ENCODE measurements at places on chromosomes 5 and 9.

GRCh38 chr9:84371737-84372136 lies 31.2 kb upstream of the SLC28A3 start:
- DNase-seq, result no peak

DNA sequence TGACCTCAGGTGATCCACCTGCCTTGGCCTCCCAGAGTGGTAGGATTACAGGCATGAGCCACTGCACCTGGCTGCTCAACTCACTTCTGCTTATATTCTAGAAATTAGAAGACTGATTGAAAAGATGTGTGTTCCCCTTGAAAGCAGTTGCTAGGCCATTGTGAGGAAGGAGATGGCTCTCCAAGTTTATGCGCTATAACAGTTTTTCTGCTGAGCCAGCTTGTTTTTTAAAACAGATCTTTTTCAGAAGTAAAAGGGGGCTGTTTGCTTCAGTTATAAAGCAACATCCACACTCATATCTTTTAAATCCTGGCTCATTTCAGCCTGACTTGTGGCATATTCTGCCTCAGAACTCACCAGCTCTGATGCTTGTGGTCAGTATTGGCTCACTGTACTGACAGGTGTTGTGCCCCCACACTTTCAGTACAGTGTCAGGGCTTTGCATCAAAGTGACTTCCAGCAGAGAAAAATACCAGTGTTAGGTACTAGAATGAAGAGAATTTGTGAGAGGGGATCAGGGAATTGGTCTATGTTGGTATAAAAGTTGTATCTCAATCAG lies 49.4 kb downstream of the NUP214 start:
- DNase-seq, result no peak

- no peak for DNase-seq
Measured at GRCh38 chr5:152584103-152584502, 179.0 kb upstream of the NMUR2 start.

- DNase-seq, result no peak
Measured at GRCh38 chr5:172008689-172009141, 2.3 kb upstream of the FBXW11 start.

DNA sequence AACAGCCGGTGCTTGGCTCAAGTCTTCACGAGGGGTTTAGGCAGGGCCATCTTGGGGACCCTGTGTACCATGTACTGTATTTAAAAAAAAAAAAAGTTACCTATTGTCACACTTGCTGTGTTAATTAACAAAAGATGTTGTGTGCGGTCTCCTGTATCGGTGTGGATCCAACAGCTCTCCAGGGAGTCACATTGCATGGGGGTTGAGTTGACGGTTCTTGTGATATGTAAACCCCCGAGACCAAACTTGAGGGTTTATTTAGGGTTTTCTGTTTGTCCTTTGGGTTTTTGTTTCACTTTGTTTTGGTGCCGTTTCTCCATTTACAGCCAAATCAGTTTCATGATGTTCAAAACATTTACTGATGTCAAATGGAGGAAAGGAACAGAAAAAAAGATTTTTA lies 22.2 kb downstream of the AMBP start:
- DNase-seq, result no peak

GRCh38 chr9:133057006-133057405 lies 4.8 kb upstream of the CEL start:
- DNase-seq, result peak; percentile 79

DNA sequence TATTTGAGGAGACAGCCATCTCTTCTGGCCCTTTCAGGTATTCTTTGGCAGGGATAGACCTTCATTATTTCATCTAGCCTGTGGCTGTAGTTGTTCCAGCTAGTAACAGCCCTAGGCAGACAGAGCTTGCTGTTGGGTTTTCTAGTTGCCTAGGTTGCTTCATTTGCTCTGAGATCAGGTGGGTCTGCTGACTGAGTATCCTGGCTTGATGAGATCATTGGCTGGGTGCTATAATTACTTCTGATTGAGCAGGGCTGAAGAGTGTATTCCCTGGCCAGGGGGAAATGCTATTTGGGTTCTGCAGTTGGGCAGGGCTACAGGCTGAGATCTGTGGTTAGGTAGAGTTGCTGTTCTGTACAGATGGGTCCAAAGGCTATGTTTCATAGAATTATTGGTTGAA lies 456.1 kb downstream of the PSAT1 start:
- DNase-seq, result no peak

- no peak for DNase-seq
Measured at GRCh38 chr9:121700832-121701419, 49.5 kb downstream of the DAB2IP start.

- DNase-seq, result no peak
Measured at GRCh38 chr5:131272307-131272706, 8.5 kb downstream of the CDC42SE2 start.

GRCh38 chr5:150254774-150255173 lies 34.8 kb downstream of the CAMK2A start:
- no peak for DNase-seq

GRCh38 chr9:9556865-9557803 lies 1055.7 kb downstream of the PTPRD start:
- DNase-seq, result no peak

DNA sequence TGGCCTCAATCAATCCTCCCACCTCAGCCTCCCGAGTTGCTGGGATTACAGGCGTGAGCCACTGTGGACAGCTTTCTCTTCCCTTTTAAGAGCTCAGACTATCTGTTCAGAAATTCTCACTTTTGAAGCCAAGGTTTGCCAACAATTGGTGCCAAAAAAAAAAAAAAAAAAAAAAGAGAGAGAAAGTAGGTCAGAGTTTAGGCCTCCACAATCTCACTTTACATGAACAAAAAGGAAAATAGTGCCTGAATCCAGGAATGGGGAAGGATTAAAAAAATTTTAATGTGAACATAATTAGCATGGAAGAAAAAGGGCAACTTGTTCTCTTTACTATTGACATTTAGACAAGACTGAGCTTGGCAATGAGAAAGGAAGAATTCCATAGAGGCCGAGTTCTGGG lies 94.1 kb downstream of the NSG2 start:
- no peak for DNase-seq

GRCh38 chr5:16540421-16540820 lies 74.8 kb upstream of the ZNF622 start:
- no peak for DNase-seq

DNA sequence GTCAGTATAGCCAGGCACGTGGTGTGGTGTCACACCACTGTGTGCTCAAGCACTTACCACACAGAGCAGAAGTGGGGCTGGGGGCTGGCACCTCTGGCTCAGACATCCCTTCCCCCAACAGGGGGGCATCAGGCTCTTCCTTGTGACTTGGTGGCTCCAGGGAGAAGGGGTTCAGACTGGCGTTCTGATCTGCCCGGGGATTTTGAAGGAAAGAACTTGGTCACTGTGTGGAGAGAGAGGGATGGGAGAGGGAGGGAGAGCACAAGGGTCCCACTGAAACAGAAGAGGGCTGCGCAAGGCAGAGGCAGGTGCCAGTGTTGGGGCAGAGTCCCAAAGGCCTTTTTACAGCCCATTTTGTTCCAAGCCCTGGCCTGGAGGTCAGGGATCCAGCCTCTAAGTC lies 109.7 kb upstream of the ALDH1B1 start:
- DNase-seq, result no peak

DNA sequence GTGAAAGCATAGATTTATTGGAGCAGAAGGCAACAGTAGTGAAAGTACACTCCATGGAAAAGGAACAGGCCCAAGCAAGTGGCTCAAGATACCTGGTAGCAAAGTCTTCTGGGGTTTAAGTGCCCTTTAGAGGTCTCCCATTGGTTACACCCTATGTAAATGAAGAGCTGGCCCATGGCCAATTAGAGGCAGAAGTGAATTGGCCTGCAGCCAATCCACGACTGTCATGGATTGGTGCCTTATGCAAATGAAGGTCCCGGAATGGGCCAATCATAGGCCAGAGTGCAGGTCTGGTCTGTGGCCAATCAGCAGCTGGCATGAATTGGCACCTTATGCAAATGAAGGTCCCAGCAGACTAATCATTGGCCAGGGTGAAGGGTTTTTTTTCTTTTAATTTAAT lies 64.2 kb upstream of the PCSK5 start:
- no peak for DNase-seq

GRCh38 chr9:136429683-136430491 lies 9.8 kb downstream of the INPP5E start:
- no peak for DNase-seq

DNA sequence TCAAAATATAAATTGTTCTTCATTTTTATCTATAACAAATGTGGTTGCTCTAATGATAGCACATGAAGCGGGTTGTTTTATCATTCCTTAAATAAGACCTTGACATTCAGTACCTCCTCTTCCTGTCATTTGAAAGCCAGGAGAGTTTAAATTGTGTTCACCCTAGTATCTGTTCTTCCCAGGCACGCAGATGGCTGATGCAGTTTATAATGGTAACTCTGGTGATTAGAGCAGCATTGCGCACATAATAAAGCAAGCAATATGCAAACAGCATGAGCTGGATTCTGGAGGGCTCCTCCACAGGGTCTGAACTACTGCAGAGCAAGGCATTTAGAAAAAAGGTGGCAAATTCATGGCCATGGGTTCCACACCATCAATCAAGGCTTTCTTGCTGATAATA lies 307.8 kb downstream of the ENC1 start:
- DNase-seq, result no peak

GRCh38 chr5:140219068-140219991 lies 44.3 kb downstream of the CYSTM1 start:
- DNase-seq, result no peak

DNA sequence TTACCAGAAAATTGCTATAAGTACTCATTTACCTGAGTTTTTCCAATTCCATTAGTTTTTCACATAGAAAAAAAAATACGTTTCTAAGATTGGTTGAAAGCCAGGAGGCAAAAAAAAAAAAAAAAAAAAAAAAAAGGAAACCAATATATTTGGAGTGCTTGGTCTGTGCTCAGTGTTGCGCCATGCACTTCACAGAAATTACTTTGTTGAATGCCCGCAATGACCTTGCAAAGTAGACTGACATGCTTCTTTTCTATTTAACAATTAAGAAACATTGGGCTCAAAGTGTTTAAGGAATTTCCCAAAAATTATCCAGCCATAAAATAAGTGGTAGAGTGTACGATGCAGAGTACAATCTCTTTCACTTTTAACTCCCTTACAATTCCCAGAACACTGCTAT lies 65.2 kb upstream of the PAPPA start:
- no peak for DNase-seq

DNA sequence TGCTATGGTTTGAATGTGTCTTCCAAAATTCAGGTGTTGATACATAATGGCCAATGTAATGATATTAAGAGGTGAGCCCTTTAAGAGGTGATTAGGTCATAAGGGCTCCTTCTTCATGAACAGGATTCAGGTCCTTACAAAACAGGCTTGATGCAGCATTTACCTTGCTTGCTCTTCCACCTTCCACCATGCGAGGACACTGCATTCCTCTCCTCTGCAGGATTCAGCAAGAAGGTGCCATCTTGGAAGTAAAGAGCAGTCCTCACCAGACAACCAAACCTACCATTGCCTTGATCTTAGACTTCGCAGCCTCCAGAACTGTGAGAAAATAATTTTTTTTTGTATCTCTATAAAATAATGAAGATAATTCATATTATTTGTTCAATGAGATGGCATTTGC lies 314.0 kb upstream of the SMARCA2 start:
- peak; percentile 12 for DNase-seq

DNA sequence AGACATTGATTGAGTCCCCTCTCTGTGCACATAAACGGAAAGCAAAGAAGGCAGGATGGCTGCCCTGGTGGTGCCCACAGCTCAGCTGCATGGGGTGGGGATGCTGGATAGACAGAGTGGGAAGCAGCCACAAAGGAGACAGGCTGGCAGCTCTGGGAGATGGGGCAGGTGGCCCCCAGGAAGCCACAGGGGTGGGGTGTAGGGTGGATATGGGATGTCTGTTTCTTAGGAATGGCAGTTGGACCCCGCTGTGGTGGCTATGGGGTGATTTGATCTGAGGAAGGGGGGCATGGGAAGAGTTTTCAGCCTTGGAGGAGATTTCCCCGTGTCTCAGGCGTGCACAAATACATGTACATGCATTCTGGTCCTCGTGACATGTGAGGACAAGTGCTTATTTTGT lies 50.2 kb upstream of the VDAC1 start:
- no peak for DNase-seq

DNA sequence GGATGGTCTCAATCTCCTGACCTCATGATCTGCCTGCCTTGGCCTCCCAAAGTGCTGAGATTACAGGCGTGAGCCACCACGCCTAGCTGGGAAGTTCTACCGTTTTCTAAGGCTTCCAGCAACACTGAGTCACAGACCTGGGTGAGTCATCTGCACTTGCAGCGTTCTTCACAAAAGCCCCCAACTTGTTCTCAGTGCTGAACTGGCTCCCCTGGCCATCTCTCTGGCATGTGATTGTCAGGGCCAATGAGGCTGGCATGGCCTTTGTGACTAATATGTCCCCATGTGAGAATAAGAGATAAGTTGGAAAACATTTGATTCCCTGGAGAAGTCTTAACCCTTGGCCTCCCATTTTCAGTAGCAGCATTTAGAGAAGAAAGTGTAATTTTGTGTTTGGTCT lies 124.4 kb downstream of the WDR41 start:
- no peak for DNase-seq

- no peak for DNase-seq
Measured at GRCh38 chr9:130870491-130871381, 25.9 kb downstream of the QRFP start.

GRCh38 chr5:172550096-172550765 lies 90.8 kb upstream of the NEURL1B start:
- DNase-seq, result no peak
